ENCODE measurements at places on chromosomes 16 and 17.
A peak's percentile ranks its signal among the peaks of the same experiment; 100 is the strongest.

DNA sequence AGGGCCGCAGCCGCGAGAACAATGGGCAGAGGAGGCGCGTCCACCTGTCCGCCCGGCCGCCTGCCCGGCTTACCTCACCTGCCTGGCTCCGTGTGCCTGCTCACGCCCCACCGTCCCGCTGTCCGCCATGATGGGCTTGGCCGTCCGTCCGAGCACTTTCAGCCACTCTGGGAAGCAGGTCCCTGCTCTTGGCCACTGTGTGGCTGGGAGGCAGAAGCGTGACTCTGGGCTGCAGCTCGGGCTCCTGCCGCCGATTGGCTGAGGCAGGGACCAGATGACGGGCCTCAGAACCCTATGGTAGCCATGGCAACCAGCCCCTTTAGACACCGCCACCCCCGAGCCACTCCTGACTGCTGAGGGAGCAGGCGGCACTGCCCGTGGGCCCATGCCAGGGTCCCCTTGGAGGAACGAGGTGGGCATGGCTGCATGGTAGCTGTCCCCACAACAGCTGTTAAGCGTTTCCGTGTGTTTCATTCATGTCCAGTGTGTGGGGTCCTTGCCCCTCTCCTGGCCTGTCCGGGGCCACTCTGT lies 8.9 kb upstream of the AXIN1 start:
- no peak for DNase-seq

DNA sequence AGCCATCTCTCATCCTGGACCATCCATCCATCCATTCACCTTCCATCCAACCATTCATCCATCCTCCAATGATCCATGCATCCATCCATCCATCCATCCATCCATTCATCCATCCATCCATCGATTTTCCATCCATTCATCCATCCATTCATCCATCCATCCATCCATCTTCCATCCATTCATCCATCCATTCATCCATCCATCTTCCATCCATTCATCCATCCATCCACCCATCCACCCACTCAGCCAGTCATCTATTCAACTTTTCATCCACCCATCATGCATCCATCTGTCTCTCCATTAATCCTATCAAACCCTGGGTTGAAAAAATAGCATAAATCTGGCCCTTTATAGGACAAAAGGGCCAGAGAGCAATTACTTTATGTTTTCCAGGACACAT lies 158.3 kb upstream of the WSCD1 start:
- DNase-seq, result no peak

- DNase-seq, result peak; percentile 31
Observed at GRCh38 chr16:29644973-29645693, 17.9 kb upstream of the SPN start.

GRCh38 chr16:82699711-82700495 lies 73.1 kb downstream of the CDH13 start:
- no peak for DNase-seq

DNA sequence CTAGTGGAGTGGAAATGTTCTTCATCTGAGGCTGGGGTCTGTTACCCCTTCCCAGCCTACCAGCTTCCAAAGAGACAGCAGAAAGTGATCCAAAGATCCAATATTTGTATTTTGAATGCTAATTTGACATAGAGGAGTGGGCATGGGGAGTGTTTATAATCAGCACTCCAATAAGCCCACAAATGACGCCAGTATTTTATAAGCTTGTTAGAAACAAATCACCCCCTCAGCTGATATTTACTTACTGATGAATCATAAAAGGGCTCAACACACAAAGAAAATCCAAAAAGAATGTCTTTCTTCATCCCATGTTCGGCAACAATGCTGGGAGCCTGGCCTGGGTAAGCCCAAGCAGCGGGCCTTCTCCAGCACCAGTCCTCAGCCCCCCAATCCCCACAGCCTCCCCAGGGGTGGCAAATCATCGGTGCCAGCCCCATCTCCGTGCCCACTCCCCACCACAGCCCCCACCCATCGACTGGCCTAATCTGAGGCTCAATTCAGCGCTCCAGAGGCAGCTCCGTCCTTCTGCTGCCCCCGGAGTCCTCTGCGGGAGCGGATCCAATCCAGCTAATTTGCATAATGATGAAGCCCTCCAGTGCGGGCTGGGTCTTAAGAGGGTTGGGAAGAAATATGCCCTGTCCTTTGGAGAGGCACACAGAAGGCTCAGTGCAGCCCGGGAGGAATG lies 169.5 kb downstream of the C16orf78 start:
- DNase-seq, result no peak

- no peak for DNase-seq
Observed at GRCh38 chr16:68839831-68840230, 3.5 kb upstream of the TANGO6 start.

DNA sequence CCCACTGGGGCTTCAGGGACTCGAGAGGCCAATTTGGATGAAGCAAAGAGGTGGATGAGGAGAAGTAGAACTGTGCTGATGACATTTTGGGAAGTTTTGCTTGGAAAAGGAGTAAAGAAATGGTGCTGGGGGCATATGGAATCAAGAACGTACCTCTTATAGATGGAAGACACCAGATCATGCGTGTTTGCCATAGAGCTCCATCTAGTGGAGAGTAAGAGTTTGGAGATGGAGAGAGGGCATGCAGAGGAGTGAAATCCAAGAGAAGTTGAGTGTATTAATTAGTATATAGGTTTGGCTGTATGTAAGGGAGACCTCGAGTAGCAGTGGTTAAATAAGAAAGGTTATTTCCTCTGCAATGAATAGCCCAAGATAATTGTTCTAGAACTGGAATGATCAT lies 56.0 kb downstream of the SHISA6 start:
- DNase-seq, result no peak

- peak; percentile 78 for DNase-seq
Observed at GRCh38 chr17:81200695-81201580, 21.8 kb downstream of the CEP131 start.

GRCh38 chr16:80725566-80726162 lies 78.7 kb downstream of the CDYL2 start:
- DNase-seq, result no peak

DNA sequence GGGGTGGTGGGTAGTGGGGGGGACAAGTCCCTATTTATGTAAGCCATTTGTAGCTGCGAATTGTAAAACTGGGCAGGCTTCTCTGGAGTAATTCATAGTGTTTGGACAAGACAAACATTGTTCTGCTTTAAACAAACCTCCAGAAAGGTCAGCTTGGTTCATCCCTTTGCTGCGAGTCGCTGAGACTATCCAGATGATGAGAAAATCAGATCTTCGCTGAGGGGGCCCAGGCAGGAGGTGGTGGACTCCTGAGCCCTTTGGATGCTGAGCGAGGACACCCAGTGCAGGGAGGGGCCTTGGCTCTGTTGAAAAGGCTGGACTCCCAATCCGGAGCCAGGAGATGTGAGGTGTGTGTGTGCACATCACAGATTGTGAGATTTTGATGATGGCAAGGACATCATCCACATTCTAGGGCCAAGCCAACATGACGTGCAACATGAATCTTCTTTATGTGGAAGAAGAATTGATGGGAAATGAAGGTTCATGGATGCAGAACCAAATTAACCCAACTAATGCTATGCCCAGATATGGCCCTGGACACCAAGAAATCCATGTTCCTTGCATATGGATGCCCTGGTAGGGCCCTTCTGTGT lies 15.0 kb upstream of the NTN1 start:
- no peak for DNase-seq

DNA sequence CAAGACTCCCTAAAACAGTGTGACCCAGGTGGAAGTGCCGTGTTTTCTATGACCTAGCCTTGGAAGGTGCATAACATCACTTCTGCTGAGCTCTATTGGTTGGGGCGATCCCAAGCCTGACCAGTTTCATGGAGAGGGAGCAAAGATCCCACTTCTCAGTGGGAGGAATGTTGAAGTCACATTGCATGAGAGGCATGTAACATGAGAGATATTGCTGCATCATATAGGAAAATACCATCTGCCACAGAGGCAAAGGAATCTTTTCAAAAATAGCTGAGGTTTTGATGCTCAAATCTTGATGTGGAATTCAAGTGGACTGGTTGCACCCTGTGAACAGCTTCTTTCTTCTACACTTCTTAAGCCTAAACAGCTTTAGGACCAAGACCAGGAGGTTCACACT lies 56.4 kb upstream of the NLRP1 start:
- DNase-seq, result no peak

DNA sequence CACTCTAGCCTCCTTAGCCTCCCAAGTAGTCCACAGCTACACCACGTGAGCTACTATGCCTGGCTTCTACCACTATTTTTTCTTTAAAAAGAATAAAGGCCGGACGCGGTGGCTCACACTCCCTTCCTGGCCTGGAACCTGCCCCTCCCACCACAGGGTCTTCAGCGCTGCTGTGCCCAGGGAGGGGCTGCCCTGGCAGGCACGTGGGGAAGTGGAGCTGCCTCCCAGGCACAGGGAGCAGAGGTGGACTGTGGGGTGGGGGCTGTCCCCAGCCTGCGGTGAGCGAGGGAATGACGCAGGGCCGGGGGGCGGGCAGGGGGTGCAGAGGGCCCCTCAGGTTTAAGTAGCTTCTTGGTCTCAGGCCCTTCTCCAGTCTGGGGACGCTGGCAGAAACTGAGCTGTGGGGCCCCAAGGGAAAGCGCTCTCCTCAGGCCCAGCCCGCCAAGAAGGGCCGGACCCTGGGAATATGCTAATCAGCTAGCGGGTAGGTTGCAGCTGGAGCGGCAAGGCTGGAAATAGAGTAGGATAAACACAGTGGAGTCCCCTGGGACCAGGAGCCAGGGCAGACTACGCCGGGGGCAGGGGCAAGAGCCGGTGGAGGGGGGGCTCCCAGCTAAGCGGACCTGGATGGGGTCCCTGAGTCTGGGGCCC lies 46.8 kb downstream of the TIMM22 start:
- no peak for DNase-seq

DNA sequence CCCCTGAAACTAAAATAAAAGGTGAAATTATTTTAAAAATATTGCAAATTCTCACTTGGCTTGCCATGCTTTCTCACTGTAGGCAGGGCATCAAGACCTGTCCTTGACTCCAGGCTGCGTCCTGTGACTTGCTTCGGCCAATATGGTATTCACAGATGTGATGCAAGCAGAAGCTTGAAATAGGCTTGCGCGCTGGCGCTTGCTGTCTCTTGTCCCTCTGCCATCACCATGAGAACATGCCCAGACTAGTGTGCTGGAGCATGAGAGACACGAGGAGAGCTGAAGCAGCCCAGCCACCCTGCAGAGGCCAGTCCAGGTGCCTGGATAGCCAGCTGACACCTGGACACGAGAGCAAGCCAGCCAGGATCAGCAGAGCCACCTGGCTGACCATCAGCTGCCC lies 21.8 kb upstream of the ZKSCAN2 start:
- no peak for DNase-seq
